ENCODE measurements at places on chromosomes 6 and 20. TPM values are rescaled to one million over a fixed set of nuclear protein-coding genes. Genes with fewer than 3 reads are reported as not detected.

The TCP11 gene
- not detected for total RNA-seq

GRCh38 chr6:5308066-5308465, 46.8 kb downstream of the FARS2 start:
- no peak overlapping the region for H3K4me3 ChIP-seq
- H3K27me3 ChIP-seq, result no peaks in the 10 kb centered on the region
- H3K36me3 ChIP-seq, result no peaks in the 10 kb centered on the region
- no peak for DNase-seq
- peaks cover 9% of the 10 kb centered on the region for H3K4me1 ChIP-seq

- no peaks in the 10 kb centered on the region for H3K27me3 ChIP-seq
- no peak overlapping the region for H3K4me3 ChIP-seq
- H3K36me3 ChIP-seq, result no peaks in the 10 kb centered on the region
- H3K27ac ChIP-seq, result no peak overlapping the region
- no peaks in the 10 kb centered on the region for H3K4me1 ChIP-seq
Measured at GRCh38 chr6:126696921-126697693, 357.2 kb downstream of the CENPW start.

The SLC44A4 gene
- total RNA-seq, result 1.4 TPM

DNA sequence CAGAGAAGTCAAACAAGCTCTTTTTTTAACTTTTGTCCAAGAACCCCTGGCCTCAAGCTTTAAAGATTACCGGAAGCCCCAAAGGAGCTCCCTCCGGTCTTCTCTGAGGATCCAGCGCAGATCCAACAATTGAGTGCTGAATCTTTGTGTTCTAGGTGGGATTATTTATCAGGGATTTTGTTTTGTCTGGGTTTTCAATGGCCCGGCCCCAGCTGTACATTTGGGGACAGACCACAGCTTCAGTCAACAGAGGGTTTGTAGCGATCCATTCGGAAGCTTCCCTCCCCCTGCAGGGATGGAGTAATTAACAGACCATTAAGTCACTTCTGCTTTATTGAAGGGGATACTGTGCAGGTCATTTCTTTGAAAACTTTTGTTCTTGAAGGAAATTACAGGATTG, 7.8 kb downstream of the OLIG3 start:
- H3K4me1 ChIP-seq, result peaks cover 21% of the 10 kb centered on the region
- no peak for DNase-seq
- H3K27me3 ChIP-seq, result peaks cover 96% of the 10 kb centered on the region
- no peak overlapping the region for H3K4me3 ChIP-seq
- no peak overlapping the region for H3K27ac ChIP-seq
- no peaks in the 10 kb centered on the region for H3K36me3 ChIP-seq

GRCh38 chr6:140487586-140487985, 1113.1 kb upstream of the CITED2 start:
- no peak for DNase-seq
- H3K4me1 ChIP-seq, result peaks cover 16% of the 10 kb centered on the region
- H3K27me3 ChIP-seq, result no peaks in the 10 kb centered on the region
- H3K27ac ChIP-seq, result no peak overlapping the region
- H3K36me3 ChIP-seq, result no peaks in the 10 kb centered on the region

- no peak overlapping the region for H3K4me3 ChIP-seq
- no peak for DNase-seq
- H3K27me3 ChIP-seq, result no peaks in the 10 kb centered on the region
Measured at GRCh38 chr6:80454197-80454596, 347.7 kb downstream of the BCKDHB start.

DNA sequence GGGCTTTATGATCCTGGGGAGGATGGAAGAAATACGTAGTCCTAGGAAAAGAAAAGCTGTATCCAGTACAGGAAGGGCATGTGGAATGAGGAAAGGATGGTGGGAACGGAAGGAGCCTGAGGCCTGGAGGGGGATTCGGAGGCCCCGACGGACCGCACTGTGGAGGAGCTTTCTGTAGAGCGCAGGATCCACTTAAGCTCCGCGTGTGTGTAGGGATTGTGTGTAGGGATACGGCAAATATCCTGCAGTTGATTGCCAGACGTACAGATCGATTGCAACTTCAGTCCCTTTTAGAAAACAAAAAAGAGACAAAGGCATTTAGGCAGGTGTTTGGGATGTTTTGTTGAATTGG, 32.6 kb upstream of the JAG1 start:
- H3K27ac ChIP-seq, result no peak overlapping the region
- H3K4me3 ChIP-seq, result no peak overlapping the region
- no peaks in the 10 kb centered on the region for H3K27me3 ChIP-seq
- no peaks in the 10 kb centered on the region for H3K36me3 ChIP-seq
- DNase-seq, result no peak

DNA sequence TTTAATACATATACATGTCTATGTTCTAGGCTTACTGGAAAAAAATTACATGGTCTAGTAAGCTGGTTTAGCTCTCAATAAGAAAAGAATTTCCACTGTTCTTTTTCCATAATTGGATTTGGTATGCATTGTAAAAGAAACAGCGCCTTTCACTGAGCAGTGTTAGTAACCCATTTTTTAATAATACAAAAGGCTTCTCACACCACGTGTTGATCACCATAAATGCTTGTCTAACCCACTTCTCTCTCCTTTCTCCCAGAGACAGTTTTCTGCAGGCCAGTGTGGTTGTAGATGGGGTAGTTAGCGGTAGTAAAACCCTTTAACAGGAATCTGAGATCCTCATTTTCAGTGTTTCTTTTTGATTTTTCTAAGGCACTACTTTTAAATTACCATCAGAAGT, 348.7 kb upstream of the MANEA start:
- no peaks in the 10 kb centered on the region for H3K27me3 ChIP-seq
- H3K4me1 ChIP-seq, result no peaks in the 10 kb centered on the region
- H3K27ac ChIP-seq, result no peak overlapping the region
- no peak overlapping the region for H3K4me3 ChIP-seq
- H3K36me3 ChIP-seq, result no peaks in the 10 kb centered on the region

DNA sequence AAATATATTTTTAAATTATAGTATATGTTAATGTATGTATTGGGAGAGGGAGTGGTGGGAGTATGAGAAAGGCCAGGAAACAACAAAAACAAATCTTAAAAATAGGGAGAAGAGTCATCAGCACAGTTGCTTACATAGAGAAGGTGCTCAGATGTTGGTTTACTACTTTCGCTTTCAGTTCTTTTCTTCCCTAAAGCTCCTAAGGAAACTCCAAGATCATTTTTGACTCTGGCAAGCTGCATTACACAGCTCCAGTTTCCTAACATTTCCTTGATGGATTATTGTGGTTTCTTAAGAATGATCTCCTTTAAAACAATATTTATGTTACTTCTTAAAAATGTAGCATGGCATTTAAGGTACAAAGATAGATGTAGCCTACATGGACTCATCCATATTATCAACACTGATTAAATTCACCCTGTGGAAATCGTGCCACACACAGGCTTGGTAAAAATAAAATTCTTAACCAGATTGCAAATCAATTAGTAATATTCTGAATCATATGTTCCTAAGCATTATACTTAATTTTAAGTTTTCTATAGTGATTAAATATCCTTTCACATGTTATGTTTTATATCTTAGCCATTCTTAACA, 118.0 kb upstream of the MAN1A1 start:
- no peak overlapping the region for H3K4me3 ChIP-seq
- H3K27ac ChIP-seq, result no peak overlapping the region
- no peaks in the 10 kb centered on the region for H3K4me1 ChIP-seq

The CALHM5 gene
- total RNA-seq, result 5.9 TPM

DNA sequence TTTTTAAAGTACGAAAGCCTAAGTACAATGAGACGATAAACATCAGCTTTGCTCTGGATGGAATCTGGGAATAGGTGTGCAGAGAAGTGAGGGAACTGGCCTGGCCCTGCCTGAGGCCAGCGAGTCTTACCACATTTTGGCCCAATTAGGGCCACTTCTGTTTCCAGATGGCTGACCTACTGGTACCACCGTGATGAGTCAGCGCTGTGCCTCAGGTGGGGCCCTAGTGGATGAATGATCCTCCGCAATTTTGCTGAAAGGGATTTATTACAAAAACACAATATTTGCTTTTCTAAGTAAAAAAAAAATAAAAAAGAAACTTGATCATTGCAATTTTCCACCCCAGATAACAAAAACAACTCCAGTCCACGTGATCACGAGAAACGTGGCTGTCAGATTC, 22.5 kb downstream of the INSM1 start:
- peaks cover 31% of the 10 kb centered on the region for H3K36me3 ChIP-seq
- H3K27ac ChIP-seq, result no peak overlapping the region
- H3K27me3 ChIP-seq, result no peaks in the 10 kb centered on the region

DNA sequence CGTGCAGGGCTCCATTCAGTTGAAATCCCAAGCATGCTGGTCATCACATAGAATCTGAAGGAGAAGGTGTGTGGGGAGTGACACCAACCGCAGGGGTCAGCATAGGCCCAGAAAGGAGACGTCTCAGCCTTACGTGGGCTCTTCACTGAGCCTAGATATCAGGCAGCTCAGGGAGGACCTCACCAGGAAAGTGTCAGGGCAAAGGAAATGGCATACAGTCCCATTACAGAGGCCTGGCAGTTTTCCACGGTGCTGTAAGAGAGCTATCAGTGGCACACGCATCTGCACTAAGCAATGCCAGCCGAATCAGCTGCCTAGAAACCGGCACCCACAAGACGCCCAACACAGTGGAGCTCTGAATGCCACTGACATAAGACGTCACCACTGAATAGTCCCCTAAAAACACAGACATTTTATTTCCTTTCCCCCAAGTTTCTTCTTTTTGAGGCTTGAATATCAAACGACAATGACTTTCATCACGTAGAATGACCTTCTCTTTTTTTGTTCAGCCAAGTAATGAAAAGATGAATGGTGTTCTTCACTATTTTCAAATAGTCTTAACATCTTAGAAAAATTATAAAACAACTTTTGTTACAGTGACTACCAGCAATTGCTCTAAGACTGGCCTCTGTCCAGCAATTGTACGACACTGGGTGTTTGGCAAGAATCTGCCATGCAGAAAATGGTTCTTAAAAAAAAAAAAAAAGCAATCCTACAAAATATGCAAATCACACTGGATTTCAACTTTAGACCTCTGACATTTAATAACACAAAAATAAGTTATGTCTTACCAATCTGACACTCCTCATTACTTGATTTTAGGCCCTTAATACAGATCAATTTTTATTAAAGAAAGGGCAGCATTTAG, 88.9 kb upstream of the FOXQ1 start:
- DNase-seq, result peak; percentile 35
- H3K27ac ChIP-seq, result no peak overlapping the region
- no peaks in the 10 kb centered on the region for H3K27me3 ChIP-seq

The ZNF334 gene
- 2.1 TPM for total RNA-seq

The PACRG gene
- total RNA-seq, result 2.3 TPM

The MTFR2 gene
- 2.5 TPM for total RNA-seq

GRCh38 chr6:134821928-134822864, 127.7 kb downstream of the ALDH8A1 start:
- H3K36me3 ChIP-seq, result no peaks in the 10 kb centered on the region
- H3K27ac ChIP-seq, result peak overlapping the region; percentile 34
- no peaks in the 10 kb centered on the region for H3K27me3 ChIP-seq
- no peak overlapping the region for H3K4me3 ChIP-seq
- DNase-seq, result no peak

The HLA-DQA1 gene
- 21.3 TPM for total RNA-seq

GRCh38 chr20:43925215-43925614, 10.6 kb downstream of the TOX2 start:
- no peak overlapping the region for H3K27ac ChIP-seq
- H3K4me3 ChIP-seq, result no peak overlapping the region
- H3K4me1 ChIP-seq, result peaks cover 7% of the 10 kb centered on the region
- no peaks in the 10 kb centered on the region for H3K36me3 ChIP-seq
- peaks cover 30% of the 10 kb centered on the region for H3K27me3 ChIP-seq
- DNase-seq, result no peak

- H3K4me1 ChIP-seq, result peaks cover 15% of the 10 kb centered on the region
- H3K27me3 ChIP-seq, result no peaks in the 10 kb centered on the region
- peaks cover 31% of the 10 kb centered on the region for H3K36me3 ChIP-seq
- no peak for DNase-seq
- no peak overlapping the region for H3K4me3 ChIP-seq
Measured at GRCh38 chr20:50120935-50121693, 8.2 kb upstream of the UBE2V1 start.

DNA sequence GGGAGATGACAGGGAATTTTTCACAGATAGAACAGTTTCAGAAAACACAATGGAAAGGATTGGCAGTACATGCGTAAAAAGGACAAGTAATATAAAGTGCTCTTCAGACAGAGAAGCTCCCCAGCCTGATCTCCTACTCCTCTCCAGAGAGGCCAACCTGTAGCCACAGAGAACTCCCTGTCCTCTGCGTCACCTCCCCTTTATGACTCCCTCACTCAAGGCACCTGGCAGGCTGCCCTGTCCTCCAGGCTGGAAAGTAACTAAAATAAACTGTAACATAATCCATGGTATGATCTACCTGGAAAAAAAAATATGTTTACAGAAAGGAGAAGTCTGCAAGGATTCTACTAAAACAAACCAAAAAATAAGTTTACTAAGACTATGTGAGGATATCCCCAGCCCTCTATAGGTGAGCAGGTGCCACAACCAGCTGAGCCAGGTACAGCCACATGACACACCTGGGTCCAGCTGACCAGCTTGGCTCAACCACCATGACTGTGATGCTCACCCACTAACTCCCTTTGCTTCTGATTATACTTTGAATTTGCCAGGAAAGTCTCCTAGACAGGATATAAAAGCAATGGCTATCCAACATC, 29.2 kb downstream of the MBOAT1 start:
- no peaks in the 10 kb centered on the region for H3K36me3 ChIP-seq
- peak overlapping the region; percentile 13 for H3K27ac ChIP-seq
- H3K4me3 ChIP-seq, result no peak overlapping the region
- no peak for DNase-seq

DNA sequence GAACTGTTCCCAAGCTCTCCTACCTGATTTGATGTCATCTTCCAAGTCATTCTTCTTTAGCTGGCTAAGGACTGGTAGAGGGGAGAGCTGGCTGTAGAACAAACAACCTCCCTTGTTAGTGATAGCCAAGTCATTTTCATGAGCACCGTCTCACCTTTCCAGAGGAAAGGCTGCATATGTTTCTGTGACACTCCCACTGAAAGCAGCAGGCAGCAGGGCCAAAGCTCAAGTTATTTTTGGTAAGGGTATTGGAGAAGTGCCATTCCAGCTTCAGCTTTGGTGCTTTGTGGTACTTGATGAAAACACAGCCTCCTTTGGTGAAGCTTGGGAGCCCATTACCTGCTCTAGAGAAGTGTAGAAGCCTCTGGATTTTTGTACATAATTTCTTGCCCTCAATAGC, 5.4 kb upstream of the DOK5 start:
- no peak for DNase-seq
- H3K36me3 ChIP-seq, result no peaks in the 10 kb centered on the region
- no peak overlapping the region for H3K27ac ChIP-seq
- H3K4me1 ChIP-seq, result peaks cover 2% of the 10 kb centered on the region
- H3K27me3 ChIP-seq, result peaks cover 3% of the 10 kb centered on the region
- H3K4me3 ChIP-seq, result no peak overlapping the region

GRCh38 chr20:63377256-63377941, 16.2 kb upstream of the CHRNA4 start:
- peaks cover 99% of the 10 kb centered on the region for H3K27me3 ChIP-seq
- no peaks in the 10 kb centered on the region for H3K4me1 ChIP-seq
- no peaks in the 10 kb centered on the region for H3K36me3 ChIP-seq
- no peak for DNase-seq
- no peak overlapping the region for H3K27ac ChIP-seq
